Left renal cortex interstitium (tissue), 4 donors: ENCODE measurements at places on chromosomes 2 and 18. TPM values are rescaled to one million over a fixed set of nuclear protein-coding genes. Genes with fewer than 3 reads are reported as not detected.
A peak's percentile ranks its signal among the peaks of the same experiment; 100 is the strongest.

GRCh38 chr2:26907416-26907815 is 59.5 kb downstream of the DPYSL5 start:
- no peak for DNase-seq

Gene TAF1B
- 28.3 TPM for polyA plus RNA-seq

Gene FLACC1
- 1.8 TPM for polyA plus RNA-seq

GRCh38 chr2:58562276-58562675 is 321.2 kb upstream of the FANCL start:
- DNase-seq: no peak

DNA sequence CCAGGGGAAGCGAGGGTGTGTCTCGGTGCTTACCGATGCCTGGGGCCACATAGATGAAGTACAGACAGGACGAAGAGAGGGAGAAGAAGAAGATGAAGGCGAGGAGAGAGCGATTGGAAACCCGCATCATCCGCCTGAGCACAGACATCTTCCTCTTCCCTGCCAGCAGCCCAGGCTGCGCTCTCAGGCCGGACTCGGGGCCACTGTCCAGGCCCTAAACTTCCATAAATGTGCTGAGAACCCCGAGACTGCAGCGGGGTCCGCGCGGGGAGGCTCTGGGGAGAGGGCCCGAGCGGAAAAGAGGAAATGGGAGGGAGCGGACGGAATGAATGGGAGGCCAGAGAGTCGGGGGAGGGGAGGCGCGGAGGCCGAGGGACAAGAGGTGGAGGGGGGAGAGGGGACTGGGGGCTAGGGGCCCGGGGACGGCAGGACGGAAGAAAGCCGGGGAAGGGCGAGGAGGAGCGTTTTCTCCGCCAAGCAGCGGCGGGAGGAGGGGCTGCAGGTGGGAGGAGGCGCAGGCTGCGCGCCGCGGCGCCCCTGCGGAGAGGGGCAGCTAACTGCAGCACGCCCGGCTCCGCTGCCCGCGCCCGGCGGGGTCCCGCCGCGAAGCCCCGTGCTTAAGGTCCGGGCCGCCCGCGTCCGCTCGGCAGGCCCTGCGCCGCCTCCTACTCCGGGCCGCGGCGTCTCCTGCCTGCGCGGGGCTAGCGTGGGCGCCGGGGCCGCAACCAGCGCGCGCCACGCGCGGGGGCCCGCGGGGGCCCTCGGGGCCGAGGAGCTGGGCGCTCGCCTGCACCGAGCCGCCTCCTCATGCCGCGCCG is at the start of gene B4GALT6:
Gene B4GALT6 (minus strand): TSS at position 303 of the 818 bp plus-strand sequence. CDS start 155 bp downstream, at position 148.
- DNase-seq: peak; percentile 28

DNA sequence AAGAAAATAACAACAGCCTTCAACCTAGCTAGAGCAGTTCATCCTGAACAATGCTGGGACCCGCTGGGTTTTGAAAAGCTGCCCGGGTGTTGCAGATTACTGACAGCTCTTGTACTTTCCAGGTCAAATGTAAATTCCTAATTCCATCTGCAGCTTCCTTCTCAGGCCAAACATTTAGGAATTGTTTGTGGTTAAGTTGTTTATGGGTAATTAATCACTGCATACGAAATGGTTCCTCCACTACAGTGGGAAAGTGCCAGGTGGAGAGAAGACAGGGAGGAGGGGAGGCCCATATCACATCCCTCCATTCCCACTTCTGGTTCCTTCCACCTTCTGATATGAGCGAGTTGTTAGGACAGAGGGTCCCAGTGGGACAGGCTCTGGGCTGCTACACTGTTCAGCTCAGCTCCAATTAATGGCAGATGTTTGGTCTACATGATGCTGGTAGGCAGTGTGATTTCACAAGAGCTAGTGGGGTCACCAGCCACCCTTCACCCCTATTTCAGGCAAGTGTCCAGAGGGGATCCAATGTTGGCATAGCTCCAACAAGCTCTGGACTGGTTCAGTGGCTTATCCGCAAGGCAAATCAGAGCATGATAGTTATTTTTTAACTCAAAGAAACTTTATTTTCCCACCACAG is 112.9 kb upstream of the ACAA2 start:
- no peak for DNase-seq

DNA sequence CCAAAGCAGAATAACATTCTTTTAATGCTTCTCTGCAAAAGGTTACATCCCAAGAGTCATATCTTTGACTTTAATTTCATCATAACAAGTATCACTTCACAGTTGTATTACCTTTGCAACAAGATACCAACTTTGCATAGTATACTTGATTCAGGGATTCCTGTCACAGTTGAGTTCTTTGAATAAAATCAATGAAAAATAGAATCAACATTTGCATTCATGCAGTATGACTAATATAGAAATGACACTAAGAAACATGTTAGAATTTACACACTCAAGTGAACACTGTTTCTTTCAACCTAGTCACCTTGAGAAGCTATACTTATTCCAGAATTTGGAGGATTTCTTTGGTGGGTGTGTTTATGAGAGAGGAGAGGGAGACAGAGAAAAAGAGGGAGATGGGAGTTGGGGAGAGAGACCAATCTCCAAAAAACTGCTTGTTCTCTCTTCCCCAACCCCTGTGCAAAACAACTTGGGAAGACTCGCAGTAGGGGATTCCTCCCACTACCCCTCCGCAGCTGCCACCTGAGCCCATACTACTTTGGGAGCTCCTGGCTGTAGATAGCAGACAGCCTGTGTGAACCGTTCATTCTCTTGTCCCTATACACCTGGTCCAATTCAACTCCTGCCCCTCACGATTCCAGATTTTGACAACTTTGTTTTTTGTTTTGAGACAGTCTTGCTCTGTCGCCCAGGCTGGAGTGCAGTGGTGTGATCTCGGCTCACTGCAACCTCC is 57.7 kb downstream of the PELI1 start:
- DNase-seq: no peak

DNA sequence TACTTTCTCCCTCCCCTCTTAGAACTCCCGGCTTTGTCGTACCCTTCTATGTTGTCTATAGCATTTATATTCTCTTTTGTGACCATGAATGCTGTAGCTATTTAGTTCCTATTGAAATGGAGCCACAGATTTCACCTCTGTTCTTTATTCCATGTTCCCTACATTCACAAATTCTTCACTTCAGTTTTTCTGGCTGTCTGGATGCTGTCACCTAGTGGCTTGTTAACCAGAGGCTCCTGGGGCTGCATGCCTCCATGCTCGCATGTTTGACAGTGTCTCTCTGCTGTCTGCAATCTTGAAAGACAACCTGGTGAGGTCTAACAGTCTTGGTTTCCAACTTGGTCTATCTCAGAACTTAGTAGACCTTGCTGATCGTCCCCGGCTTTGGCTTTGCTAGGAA is 48.2 kb downstream of the CFAP221 start:
- DNase-seq: no peak

Gene DYNAP
- polyA plus RNA-seq: not detected

- DNase-seq: no peak
Measured at GRCh38 chr2:2482851-2483250, 151.8 kb upstream of the MYT1L start.

Gene SP3
- 107 TPM for polyA plus RNA-seq

GRCh38 chr18:42047721-42048120 is 92.7 kb downstream of the PIK3C3 start:
- DNase-seq: no peak

- peak; percentile 40 for DNase-seq
Measured at GRCh38 chr2:191869178-191869577, 22.3 kb upstream of the CAVIN2 start.
